Lung (tissue), 17 donors: ENCODE measurements at places on chromosomes 16 and 17. TPM values are rescaled to one million over a fixed set of nuclear protein-coding genes. Genes with fewer than 3 reads are reported as not detected.

The TNFSF13 gene
- total RNA-seq: 48.7 TPM

The SOST gene
- not detected for total RNA-seq

The C16orf90 gene
- not detected for total RNA-seq

The OR1G1 gene
- not detected for total RNA-seq

The LLGL2 gene
- total RNA-seq: 199 TPM

The KRTAP4-8 gene
- total RNA-seq: not detected

The KREMEN2 gene
- 0.15 TPM for total RNA-seq

The CRISPLD2 gene
- 31.3 TPM for total RNA-seq

The CLEC18A gene
- 1.6 TPM for total RNA-seq

The KRTAP2-1 gene
- total RNA-seq: not detected

The REXO5 gene
- 2.7 TPM for total RNA-seq

The QPRT gene
- 23.1 TPM for total RNA-seq

The CRHR1 gene
- total RNA-seq: not detected

The TUBG2 gene
- total RNA-seq: 22.0 TPM

The SRCIN1 gene
- total RNA-seq: 15.0 TPM

The CCR7 gene
- 1.8 TPM for total RNA-seq

The OTOA gene
- 0.23 TPM for total RNA-seq

The HSF4 gene
- total RNA-seq: 5.1 TPM

The PDILT gene
- not detected for total RNA-seq

The ALDOA gene
- 1,167 TPM for total RNA-seq

The QRICH2 gene
- 3.0 TPM for total RNA-seq

The TRAPPC1 gene
- 58.9 TPM for total RNA-seq

The LGALS9 gene
- 19.8 TPM for total RNA-seq

The PPP1R27 gene
- total RNA-seq: not detected

The CCL22 gene
- 3.1 TPM for total RNA-seq

The HEATR9 gene
- total RNA-seq: 0.17 TPM
